ENCODE measurements at places on chromosomes 5 and 9.

GRCh38 chr5:139903795-139904565 is 108.4 kb downstream of the PSD2 start:
- DNase-seq: no peak

DNA sequence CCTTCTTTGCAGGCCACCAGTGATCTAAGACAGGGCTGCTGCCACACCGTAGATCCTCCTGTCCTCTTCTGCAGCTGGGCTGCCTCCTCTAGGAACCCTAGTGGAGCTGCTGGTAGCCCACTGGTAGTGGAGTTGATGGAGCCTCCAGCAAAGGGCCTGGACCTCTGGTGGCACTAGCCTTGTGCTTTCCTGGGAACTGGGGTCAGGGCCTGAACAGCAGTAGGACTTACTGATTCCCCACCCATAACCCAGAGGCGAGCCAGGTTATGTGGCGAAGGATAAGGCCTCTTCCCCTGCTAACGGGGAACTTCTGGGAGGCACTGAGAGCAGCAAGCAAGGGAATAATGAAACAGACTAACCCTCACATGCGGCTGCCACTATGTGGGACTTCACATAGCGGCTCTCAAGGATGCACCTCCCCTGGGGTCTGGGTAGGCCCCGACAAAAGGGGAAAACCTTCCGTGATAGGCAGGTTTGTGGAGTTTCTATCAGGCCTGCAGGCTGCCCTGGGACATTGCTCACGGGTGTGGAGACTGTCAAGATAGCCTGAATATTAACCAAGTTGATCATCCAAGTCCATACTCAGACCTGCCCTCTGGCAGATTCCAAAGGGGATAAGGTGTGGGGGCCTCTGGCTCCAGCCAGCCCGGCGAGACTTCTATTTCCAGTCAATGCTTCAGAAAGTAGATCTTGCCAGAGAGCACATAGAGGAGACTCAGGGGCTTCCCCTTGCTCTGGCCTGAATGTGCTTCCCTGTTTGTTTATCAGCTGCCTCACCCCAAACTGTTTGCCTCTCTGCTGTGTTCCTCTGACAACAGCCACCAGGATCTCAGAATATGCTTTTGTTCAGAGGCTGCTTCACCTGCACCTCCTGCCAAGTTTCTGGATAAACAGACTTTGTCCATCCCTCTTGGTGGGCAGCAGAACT is 7.4 kb downstream of the SLC22A4 start:
- DNase-seq: no peak

DNA sequence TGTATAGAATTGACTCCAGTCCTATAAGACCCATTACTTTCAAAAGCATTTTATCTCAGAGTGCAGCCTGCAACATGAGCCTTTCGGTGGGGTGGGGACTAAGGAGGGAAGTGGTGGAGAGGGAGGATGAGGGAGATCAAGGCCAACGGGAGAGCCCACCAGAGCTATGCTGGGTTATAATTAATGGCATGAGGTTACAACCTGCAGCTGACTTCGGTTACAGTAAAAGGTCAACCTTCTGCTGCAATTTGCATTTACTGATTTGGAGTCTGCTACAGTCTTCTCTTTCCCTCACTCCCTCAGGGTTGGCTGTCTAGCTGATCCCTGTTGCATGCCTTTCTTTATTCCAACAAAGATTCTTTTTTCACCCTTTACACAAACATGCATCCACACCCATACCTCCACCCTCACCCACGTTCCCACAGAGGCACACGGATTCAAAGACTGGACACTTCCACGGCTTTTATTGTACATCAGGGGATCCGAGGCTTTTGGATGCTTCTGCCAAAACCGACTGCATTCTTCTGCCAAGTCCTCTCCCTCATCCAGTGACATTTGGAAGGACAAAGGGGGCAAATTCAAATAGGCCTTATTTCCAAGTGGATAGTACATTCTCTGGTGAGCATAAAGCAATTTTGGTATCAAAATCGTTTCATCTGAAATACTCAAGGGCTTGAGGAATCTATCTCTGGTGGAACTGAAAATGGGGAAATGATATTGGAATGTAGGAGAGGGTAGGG is 381.2 kb downstream of the NFIB start:
- no peak for DNase-seq

DNA sequence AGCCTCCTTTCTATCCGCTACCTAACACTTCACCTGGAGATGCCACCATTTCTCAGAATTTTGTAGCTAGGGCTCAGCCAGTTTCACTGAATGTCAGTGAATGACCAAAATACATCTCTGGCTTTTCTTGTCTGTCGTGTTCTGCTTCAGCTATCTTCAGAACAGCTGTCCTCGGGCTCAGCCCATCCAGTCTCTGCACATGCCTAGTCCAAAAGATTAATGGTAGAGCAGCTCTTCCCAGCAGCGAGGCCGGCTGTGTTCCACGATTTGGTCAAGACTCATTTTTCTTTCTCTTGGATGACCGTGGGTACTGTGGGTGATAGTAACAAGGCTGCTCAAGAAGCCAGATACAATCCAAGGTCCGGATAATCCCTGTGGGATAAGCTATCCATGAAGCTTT is 342.8 kb downstream of the GABRG2 start:
- DNase-seq: no peak

DNA sequence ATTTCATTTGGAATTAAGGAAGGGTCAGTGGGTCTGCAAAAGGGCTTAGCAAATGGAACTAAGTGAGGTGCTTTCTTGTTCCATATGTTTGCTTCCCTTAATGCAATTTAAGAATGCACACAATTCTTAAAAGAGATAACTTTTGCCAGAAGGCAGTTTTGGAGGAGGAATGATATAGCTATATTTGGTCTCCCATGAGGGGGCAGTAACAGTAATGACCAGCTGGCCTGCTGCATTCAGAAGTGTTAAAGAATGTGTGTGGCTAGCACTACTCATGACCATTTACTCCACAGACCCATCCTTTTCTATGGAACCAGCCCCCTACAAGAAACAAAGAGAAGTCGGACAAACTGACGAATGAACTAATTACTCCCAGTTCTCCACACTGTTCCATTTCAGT is 638.9 kb downstream of the RAB3C start:
- no peak for DNase-seq

- DNase-seq: no peak
These were observed 2.7 kb downstream of the FOXB2 start for GRCh38 chr9:77021922-77022782.

All from activated CD4-positive, alpha-beta T cell treated with anti-CD3 and anti-CD28 coated beads, Interleukin-2, amount 50 U/mL, for 24 hours (primary cell).